Endothelial cell (in vitro differentiated cells): ENCODE measurements at places on chromosomes 5 and 9.
A peak's percentile ranks its signal among the peaks of the same experiment; 100 is the strongest.

DNA sequence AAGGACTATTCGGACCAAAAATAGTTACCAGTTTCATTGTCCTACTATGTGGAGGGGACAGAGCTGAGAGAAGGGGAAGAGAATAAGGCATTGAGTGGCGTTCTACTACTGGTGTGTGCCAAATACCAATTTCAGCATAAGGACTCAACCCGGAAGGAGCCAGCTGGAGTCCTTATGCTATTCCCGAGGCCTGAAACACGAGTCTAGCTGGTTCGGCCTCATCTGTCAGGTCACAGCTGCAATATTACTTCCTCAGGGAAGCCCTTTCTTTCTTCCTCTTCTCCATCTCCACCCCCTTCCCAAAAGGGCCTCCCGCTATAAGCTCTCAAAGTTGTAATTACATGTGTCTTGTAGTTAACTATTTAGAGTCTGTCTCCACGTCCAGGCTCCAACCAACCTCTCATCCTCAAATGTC is 20.5 kb upstream of the FER start:
- DNase-seq: no peak

DNA sequence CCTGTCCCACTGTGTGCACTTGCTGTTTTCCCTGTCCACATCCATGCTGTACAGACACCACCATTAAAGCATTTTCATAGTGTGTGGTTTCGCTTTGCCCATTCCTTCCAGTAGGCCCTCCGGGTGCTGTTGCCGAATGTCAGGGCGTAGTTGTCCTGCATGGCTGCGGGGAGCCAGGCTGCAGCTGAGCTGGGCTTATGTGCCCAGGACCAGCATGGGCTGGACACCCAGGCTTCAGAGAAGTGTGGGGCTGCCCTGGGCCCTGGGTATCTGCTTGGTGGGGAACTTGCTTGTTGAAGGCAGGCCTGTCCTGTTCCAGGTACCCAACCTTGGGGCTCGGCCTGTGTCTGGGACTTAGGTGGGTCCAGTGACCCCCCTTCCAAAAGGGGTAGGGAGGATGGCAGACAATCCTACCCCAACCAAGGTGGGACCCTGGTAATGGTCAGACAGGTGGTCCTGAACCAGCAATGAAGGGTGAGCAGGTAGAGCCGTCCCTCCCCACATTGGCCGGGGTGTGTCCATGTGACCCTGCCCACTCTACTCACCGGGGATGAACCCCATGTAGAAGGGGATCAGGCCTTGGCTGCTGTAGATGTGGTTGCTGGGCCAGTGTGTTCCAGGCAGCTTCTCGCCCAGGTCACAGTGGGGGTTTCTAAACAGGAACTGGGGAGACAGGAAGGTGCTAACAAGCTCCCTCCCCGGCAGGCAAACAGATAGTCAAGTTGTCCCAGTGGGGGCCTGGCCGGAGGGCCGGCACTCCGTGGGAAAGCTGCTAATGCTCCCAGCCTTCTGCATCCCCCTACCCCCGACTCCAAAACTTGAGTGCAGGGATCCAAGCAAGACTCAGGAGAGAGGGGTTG is 2.8 kb downstream of the TUBB4B start:
- no peak for DNase-seq

GRCh38 chr9:4299005-4299795 is 668 bp downstream of the GLIS3 start:
- peak; percentile 47 for DNase-seq

DNA sequence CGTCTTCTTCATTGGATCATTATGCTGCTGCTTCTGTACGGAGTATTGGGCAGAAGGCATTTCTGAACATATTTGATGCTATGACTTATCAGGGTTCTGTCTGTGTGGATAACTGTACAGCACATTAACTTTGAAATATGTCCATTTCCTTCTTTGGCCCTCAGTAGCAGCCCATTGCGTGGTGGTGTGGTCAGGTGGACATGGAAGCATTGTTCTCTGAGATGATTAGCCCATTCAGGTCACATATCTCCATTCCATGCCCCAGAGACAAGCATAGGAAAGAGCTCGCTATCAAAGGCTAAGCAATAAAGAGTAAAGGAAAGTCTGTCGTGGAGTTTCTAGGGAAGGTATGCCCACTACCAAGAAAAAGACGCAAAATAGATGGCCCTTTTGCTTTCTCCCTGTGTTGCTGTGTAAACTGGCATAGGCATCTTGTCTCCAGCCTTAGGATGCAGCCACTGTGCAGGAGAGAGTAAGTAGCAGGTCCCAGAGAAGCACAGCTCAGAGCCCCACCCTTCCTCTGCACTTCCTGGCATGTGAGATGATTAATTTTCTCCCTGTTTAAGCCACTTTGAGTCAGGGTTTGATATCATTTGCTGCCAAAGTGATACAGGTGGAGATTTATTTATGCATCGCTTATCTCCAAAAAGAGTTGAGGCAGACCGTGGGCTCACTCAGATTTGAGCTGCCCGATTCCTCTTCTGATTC is 221.9 kb downstream of the PDZD2 start:
- no peak for DNase-seq
